Stimulated activated CD4-positive, alpha-beta T cell treated with anti-CD3 and anti-CD28 coated beads, TNF-alpha, amount 100 ng/mL, for 24 hours (primary cell): ENCODE measurements at places on chromosomes 1 and 21.

GRCh38 chr1:35047188-35047858 lies 15.6 kb upstream of the ZMYM6 start:
- no peak for DNase-seq

GRCh38 chr1:46793126-46793525 lies 5.7 kb upstream of the CYP4B1 start:
- DNase-seq, result no peak

DNA sequence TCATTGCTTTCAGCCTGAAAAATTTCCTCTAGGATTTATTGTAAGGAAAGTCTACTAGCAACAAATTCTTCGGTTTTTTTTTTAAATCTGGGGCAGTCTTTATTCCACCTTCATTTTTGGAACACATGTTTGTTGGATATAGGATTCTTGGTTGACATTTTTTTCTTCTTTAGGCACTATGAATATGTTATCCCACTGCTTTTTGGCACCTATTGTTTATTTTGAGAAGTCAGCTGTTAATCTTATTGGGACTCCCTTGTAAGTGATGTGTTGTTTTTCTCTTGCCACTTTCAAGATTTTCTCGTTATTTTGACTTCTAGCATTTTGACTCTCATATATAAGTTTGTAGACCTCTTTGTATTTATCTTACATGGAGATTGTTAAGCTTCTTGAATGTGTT lies 99.3 kb downstream of the NPHS2 start:
- DNase-seq, result no peak

- DNase-seq, result no peak
Observed at GRCh38 chr1:218846181-218846580, 327.5 kb upstream of the LYPLAL1 start.

DNA sequence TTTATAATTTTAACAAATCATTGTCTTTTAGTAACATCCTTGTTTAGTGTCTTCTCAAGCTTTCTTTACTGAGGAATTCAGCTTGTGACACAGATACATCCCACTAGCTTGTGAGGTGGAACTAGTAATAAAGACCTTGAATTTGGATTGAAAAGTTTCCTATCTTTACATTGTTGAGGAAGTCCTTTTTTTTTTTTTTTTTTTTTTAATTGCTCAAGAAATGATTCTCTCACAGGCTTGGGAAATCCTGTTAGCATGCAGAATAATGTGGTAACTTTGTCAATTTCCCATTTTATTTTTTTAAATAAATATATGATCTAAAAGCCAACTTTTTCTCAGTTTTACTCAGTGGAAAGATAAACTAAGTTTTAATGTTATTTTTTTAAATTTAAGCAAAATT lies 15.8 kb downstream of the DENND2D start:
- DNase-seq, result no peak

GRCh38 chr1:216612291-216612690 lies 110.9 kb downstream of the ESRRG start:
- DNase-seq, result no peak

GRCh38 chr1:50516056-50516455 lies 92.8 kb upstream of the DMRTA2 start:
- DNase-seq, result no peak
